GM23248 (cell line): ENCODE measurements at places on chromosomes 5 and 9.
A peak's percentile ranks its signal among the peaks of the same experiment; 100 is the strongest.

- DNase-seq = no peak
Observed at GRCh38 chr9:105957830-105958229, 263.5 kb downstream of the TMEM38B start.

GRCh38 chr9:91047993-91048607 is 246.5 kb downstream of the SYK start:
- peak; percentile 90 for DNase-seq

GRCh38 chr9:91835216-91835615 is 114.8 kb downstream of the ROR2 start:
- no peak for DNase-seq

GRCh38 chr9:32955655-32956478 is 45.6 kb downstream of the APTX start:
- peak; percentile 23 for DNase-seq

DNA sequence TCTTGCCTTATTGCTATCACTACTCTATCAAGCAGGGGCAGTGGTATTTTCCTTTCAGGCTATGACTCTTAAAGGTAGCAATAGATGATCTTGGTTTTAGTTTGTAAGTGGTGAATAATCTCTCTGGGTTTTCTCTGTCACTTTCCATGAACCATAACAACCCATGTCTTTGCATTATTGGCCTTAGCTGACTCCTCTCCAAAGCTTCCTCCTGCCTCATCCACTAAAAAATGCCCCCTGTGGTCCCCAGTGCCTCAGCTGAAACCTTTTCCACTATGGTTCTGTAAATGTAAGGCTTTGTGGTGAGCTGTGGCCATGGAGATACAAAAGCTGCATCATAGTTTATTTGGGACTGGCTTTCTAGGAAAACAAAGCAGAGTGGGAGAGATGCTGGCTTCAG is 128.8 kb downstream of the GPBP1 start:
- DNase-seq = peak; percentile 47

DNA sequence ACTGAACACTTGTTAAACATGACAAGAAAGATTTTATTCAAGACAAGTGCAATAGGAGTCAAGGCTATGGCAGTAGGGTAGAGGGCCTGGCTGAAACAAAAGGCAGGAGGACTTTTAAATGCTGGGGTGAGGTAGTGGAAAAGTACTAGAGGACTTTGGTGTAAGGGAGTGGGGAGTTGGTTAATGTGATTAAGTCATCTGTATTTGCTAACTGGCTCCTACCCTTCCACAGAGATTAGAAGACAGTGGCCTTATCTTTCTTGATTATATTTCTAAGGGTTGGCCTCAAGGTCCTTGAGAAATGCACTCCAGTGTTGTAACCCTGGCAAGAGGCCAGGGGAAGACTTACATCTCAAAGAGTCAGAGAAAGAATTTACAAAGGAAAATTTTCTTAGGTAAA is 160.2 kb upstream of the FTMT start:
- DNase-seq = peak; percentile 2
